ENCODE measurements at places on chromosomes 7 and 10.

DNA sequence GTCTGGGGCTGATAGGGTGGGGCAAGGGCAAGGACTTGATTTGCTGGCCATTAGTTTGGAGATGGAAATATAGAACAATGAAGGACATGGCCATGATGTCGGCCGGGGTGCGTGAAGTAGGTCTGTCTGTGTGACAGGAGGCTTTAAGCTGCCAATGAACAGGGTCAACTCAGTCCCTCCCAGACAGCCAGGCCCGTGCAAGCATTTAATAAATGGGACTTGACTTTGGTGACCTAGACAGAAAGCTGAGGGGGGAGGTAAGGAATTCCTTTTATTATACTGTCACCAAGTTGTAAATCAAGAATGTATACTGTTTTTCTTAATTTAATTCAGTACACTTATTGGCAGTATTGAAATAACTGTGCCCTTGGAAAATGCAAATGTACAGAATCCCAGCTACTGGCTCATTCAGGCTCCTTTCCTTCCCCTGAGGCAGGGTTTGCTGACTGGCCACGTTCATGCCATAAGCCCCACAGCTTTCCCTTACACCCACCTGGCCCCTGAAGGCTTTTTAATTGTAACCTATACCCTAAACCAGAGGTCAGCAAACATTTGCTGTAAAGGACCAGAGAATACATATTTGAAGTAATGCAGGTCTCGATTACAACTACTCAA, 87.2 kb downstream of the WIPF3 start:
- no peak for DNase-seq

DNA sequence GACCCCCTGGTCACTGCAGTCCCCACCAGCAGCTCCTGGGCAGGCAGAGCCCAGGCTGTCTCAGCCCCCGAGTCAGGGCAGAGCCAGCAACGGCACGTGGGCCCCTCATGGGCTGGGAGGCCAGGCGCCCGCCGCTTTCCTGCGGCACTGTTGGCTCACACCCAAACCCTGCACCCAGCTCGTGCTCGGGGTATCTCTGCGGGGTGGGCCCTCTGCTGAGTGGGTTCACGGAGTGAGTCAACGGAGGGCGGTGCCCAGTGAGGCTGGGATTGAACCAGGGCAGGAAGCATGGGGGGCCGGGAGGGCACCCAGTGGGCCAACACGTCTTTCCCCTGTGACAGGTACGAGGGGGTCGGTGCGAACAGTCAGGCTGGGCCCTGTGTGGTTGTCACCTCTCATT, 28.9 kb downstream of the ADAP1 start:
- DNase-seq: no peak

DNA sequence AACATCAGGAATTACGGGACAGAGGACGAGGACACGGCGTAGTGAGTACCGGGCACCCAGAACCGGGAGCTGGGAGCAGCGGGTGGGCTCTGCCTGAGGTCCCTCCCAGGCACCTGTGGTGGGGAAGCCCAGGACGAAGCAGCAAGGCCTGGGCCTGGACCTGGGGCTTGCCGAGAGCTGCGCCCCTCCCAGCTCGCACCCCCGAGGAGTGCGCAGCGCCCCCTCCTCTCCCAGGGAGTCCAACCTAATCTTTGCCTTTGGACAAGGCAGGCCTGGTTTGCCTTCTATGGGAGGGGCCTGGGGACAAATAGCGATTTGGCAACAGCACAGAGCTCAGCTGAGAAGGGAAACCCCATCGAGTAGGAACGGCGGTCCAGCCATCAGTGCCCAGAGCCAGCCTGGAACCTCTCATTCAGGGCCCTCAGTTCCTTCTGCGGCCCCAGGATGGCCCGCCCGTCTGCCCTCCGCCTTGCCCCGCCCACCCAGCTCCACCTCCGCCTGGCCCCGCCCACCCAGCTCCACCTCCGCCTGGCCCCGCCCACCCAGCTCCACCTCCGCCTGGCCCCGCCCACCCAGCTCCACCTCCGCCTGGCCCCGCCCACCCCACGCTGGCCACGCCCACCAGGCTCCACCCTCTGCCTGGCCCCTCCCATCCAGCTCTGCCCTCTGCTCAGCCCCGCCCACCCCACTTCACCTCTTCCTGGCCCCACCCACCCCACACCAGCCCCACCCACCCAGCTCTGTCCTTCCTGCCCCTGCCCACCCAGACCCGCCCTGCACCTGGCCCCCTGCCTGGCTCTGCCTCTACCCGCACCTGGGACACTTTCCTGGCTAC, 32.5 kb upstream of the KNDC1 start:
- no peak for DNase-seq

- DNase-seq: no peak
Measured at GRCh38 chr7:121305109-121305508, 23.7 kb upstream of the WNT16 start.

GRCh38 chr7:12570168-12570533, 369 bp upstream of the SCIN start:
- DNase-seq: no peak

DNA sequence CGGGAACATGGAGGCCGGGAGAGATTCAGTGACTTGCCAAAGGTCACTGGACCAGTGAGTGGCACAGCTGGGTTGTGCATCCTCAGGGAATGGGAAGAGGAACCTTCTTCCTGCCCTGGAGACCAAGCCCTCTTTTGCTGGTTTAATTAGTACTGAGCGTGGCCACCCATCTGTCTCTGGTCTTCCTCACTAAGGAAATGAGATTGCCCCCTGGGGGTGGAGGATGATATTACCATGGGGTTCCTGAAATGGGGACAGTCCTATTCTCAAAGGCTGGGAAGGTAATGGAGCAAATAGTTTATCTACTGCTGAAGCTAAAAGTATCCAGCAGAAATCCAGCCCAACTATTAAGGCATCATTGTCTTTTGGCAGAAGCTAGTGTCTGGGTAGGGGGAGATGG, 98.6 kb upstream of the FGFR2 start:
- no peak for DNase-seq

DNA sequence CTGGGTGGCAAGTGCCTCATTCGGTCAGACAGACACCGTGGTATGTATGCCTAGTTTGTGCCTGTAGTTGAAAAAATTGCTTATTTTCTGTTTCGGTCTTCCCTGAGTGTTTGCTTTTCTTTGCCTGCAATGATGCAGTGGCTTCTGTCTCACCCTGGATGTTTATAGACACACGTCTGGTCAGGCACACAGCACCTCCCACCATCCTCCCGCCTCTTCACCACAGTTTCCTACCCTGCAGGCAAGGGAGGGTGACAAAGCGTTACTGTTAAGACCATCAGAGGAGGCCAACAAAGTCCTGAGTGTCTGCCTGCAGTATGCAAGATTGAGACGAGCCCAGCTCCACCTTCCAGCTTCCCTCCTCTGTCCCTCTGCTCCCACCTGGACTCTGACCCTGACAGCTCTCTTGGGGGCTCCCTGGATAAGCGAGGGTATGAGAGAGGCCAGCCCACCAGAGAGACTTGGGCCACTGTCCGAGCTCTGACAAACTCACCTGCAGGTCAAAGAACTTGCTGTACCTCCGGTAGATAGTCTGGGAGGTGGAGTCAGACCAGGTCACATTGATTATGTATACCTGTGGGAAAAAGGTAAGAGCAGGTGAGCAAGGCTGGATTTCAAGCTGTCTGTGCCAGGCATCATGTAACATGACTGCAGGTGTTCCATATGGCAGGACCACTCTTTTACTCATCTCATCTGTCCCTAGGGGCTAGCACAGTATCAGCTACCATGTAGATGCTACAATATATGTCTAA, 54.4 kb downstream of the SH3PXD2A start:
- DNase-seq: no peak

- DNase-seq: no peak
Measured at GRCh38 chr10:119619215-119619614, 22.5 kb upstream of the TIAL1 start.

GRCh38 chr10:79180414-79181221, 111.9 kb downstream of the ZMIZ1 start:
- DNase-seq: no peak

DNA sequence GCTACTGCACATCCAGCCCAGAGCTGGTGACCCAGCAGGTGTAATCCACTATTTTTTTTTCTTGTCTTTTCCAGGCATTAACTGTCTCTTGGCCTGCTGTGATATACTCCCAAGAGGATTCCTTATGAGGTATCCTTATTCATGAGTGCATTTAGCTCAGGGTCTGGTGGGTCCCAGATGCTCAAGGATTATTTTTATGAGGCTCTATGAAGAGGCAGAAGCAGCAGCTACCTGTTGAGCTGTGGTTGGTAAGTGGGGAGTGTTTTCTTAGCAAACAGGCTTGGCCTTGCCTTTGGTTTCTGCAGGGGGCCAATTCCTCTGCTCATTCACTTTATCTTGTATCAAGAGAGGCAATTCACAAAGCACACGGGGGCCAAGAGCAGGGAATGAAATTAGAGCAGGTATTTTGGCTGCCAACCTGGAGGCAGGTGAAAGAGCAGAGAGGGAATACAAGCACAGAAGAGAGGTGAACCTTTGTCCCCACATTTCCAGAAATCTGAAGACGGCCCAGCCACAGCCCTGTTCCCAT, 221.6 kb downstream of the TMEM178B start:
- DNase-seq: no peak

DNA sequence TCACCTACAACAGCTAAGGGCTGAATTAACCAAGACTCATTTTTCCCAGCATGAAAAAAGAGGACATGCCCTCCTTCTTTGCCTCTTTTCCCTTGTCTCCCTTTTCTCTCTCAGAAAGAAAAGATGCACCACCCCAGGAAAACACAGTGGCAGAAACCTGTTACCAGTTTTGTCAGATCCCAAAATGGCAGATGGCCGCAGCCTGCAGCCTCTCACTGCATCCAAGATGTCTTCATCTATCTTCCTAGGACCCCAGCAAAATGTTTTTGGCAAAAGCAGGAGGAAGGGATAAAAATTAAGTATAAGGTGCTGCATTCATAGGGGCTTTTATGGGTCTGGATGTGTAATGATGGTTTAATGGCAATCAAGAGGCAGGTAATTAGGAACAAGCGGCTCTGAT, 266.6 kb upstream of the NPVF start:
- no peak for DNase-seq

DNA sequence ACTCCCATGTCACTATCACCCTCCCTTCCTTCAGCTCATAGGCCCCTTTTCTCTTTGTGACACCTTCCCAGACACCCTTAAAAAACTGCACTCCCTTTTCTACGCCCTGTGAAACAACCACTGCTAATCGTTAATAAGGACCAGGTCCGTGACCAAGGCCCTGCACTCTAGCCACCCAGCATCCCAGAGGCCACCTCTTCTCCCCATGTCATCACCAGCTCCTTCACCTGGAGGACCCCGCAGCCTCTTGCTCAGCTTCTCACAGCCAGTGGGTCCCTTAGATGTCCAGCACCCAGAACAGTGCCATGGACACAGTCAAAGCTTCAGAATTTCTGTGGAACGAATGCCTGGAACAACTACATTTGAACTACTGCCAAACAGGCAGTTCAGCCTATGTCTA, 2.3 kb downstream of the PARD3 start:
- DNase-seq: no peak

- no peak for DNase-seq
Measured at GRCh38 chr10:49351669-49352068, 44.2 kb downstream of the DRGX start.

DNA sequence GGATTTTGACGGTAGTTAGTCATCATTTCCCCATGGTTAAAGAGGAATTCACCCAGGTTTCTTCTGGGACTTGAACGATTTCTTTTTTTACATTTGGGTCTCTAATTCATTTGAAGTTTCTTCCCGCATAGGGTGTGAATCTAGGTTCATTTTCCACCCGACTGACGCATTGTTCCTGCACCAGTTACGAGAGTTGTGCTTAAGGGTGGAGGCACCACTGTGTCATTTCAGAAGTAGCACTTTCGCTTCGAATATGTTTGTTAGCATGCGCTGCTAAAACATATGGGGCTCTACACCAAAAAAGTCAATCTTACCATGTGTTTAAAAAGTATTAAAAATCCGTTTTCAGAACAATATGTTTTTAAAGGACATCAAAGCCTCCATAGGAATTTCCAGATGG, 140.3 kb downstream of the VIPR2 start:
- no peak for DNase-seq

DNA sequence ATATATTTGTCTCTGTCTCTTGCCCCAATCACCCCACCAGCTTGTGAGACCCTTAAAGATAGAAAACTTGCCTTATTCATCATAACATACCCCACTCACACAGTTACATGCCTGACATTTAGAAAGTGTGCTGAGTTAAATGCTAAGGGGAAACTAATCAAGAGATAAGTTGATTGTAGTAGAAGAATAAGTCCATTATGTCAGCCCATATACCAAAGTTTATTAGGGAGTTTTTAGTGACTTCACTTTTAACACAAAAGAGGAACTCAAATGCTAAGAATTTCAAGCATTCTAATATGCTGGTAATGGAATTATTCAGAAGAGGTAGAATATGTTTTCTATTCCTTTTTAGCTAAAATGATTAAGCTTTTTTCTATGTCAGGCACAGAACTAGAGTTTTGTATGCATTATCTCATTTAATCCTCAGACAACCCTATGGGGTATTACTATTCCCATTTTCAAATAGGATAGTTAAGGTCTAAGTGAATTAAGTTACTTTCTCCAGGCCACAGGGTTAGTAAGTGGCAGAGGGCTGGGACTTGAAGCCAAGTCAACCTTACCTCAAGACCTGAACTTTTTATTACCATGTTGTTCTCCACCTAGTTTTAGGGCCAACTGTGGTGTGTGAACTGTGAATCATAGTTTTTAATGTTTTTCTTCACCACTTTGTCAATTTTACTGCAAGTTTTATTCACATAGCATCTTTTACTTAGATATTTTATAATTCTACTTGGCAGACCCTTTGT, 19.6 kb downstream of the ASAH2 start:
- no peak for DNase-seq

DNA sequence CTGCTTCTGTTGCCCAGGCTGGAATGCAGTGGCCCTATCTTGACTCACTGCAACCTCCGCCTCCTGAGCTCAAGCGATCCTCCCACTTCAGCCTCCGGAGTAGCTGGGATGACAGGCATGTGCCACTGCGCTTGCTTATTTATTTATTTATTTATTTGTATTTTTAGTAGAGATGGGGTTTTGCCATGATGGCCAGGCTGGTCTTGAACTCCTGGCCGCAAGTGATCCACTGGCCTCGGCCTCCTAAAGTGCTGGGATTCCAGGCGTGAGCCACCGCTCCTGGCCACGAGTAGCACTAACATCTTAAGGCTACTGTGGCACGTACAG, 70.9 kb downstream of the CARD11 start:
- no peak for DNase-seq

DNA sequence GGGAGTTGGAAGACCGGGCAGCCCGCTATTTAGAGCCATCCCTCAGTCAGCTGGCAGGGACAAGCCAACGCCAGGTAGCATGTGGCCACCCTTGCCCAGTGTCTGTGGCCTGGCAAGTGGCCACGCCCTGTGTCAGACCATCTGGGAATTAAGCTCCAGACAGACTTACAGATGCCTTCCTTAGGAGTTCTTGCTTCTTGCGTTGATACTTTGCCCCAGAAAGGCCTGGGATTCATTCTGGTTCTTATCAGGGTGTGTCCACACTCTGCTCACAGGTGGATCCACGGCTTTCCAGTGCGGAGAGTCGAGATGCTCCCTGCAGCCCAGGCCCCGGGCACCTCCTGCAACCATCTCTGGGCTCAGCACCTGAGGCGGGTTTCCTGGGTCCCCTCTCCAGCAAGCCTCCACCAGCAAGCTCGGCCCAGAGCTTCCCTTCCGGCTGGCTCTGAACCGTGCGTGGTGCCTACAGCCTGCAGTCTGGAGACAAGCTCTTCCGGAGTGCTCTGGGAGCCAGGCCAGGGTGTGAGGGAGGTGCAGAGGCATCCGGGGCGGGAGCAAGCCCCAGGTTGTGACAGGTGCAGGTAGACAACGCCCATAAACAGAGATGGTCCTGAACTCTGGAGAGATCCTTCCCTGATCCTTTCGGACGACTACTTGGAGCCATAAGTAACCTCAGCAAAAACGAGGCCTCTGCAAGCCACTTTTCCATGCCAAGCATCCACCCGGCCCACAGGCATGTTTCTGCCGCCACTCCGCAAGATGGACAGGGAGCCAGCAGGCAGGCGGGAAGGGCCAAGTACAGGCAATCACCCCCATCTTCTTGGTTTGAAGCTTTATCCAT, 32.3 kb upstream of the PPIF start:
- no peak for DNase-seq

Measured in brain pericyte (primary cell).